ENCODE measurements at places on chromosomes 16 and 17. TPM values are rescaled to one million over a fixed set of nuclear protein-coding genes. Genes with fewer than 3 reads are reported as not detected.

Gene PCGF2
- total RNA-seq = 3.9 TPM

Gene GP1BA
- total RNA-seq = not detected

Gene ARL5C
- total RNA-seq = not detected

Gene TBC1D3B
- 0.92 TPM for total RNA-seq

Gene C16orf96
- not detected for total RNA-seq

Gene MLKL
- total RNA-seq = 8.3 TPM
